ENCODE measurements at places on chromosomes 2 and 18. TPM values are rescaled to one million over a fixed set of nuclear protein-coding genes. Genes with fewer than 3 reads are reported as not detected.

- H3K36me3 ChIP-seq, result no peaks in the 10 kb centered on the region
- no peak for DNase-seq
- H3K4me1 ChIP-seq, result no peaks in the 10 kb centered on the region
- H3K4me3 ChIP-seq, result no peak overlapping the region
- H3K27ac ChIP-seq, result no peak overlapping the region
- no peaks in the 10 kb centered on the region for H3K27me3 ChIP-seq
Observed at GRCh38 chr2:225091336-225091735, 49.1 kb upstream of the DOCK10 start.

DNA sequence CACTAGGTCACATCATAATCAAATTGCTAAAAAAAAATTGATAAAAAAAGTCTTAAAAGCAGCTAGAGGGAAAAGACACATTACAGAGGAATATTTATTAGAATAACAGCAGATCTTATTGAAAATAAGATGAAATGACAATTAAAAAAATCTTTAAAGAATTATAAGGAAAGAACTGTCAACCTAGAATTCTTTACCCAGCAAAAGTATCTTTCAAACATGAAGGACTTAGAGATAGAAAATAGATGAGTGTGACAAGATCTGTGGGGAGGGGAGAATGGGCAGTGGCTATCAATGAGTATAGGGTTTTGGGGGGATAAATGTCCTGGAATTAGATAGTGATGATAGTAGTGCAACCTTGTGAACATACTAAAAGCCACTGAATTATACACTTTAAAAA, 26.5 kb upstream of the RNF103 start:
- H3K36me3 ChIP-seq, result no peaks in the 10 kb centered on the region
- H3K4me3 ChIP-seq, result no peak overlapping the region
- DNase-seq, result no peak
- no peaks in the 10 kb centered on the region for H3K4me1 ChIP-seq
- no peak overlapping the region for H3K27ac ChIP-seq

GRCh38 chr2:26846334-26847306, 1.3 kb upstream of the DPYSL5 start:
- peaks cover 5% of the 10 kb centered on the region for H3K27me3 ChIP-seq
- no peak overlapping the region for H3K27ac ChIP-seq
- H3K4me3 ChIP-seq, result no peak overlapping the region
- H3K36me3 ChIP-seq, result no peaks in the 10 kb centered on the region

The SERPINB3 gene
- total RNA-seq, result not detected

DNA sequence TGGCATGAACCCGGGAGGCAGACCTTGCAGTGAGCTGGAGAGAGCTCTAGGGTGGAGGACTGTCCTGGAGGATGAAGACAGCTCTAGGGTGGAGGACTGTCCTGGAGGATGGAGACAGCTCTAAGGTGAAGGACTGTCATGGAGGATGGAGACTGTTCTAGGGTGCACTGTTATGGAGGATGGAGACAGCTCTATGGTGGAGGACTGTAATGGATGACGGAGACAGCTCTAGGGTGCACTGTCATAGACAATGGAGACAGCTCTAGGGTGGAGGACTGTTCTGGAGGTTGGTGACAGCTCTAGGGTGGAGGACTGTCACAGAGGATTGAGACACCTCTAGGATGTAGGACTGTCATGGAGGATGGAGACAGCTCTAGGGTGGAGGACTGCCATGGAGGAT, 21.1 kb upstream of the KCNG2 start:
- no peak overlapping the region for H3K4me3 ChIP-seq
- H3K36me3 ChIP-seq, result no peaks in the 10 kb centered on the region
- no peaks in the 10 kb centered on the region for H3K4me1 ChIP-seq
- no peaks in the 10 kb centered on the region for H3K27me3 ChIP-seq

The ACTG2 gene
- total RNA-seq, result 3.8 TPM

DNA sequence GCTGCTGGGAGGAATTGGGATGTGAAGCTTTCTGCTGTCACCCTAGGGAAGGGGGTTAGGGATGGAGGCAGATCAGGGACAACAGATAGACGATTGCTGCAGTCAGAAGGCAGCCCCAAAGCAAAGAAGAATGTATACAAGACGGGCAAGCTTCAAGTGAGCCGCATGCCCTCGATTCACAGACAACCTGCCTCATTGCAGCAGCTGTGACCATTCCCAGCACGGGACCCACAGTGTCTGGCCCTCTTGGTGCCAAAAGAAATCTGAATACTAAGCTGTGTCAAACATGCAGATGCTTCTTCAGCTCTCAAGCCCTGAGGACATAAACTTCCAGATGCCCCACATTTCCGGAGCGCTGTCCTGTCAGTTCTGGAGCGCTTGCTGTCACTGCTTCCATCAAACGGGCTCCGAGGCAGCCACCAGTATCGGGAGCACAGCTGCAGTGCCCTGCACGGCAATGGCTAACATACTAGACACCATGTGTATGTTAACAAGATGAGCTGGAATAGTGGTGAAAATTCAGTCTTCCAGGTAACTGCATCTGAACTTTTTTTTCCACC, 33.8 kb downstream of the PRELID3A start:
- no peaks in the 10 kb centered on the region for H3K4me1 ChIP-seq
- H3K36me3 ChIP-seq, result no peaks in the 10 kb centered on the region
- no peak overlapping the region for H3K27ac ChIP-seq
- H3K4me3 ChIP-seq, result no peak overlapping the region

DNA sequence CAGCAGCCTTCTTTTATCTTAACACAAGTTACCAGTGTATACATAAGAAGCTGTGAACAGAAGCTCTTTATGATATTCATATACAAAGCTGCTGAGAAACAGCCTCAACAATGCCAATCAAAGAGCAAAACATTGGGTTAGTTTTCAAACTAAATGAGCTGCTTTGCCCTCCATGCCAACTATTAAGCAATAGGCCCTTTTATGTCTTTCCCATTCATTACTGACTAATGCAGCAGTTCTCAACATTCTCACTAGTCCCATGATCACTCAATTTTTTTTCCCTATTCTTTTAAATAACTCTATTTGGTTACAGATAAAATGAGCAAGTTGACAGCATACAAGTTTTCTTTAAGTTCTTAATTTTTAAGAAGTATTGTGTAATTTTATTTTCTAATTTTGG, 57.9 kb upstream of the FRZB start:
- no peaks in the 10 kb centered on the region for H3K36me3 ChIP-seq
- no peak for DNase-seq
- H3K27ac ChIP-seq, result no peak overlapping the region

GRCh38 chr2:218485986-218486667, 67.2 kb downstream of the VIL1 start:
- no peak overlapping the region for H3K27ac ChIP-seq
- no peaks in the 10 kb centered on the region for H3K27me3 ChIP-seq
- no peak overlapping the region for H3K4me3 ChIP-seq
- no peaks in the 10 kb centered on the region for H3K4me1 ChIP-seq
- no peaks in the 10 kb centered on the region for H3K36me3 ChIP-seq
- no peak for DNase-seq

The FAM124B gene
- 1.5 TPM for total RNA-seq

The ALK gene
- 0.23 TPM for total RNA-seq

- DNase-seq, result no peak
- no peaks in the 10 kb centered on the region for H3K27me3 ChIP-seq
- H3K27ac ChIP-seq, result no peak overlapping the region
- H3K4me3 ChIP-seq, result no peak overlapping the region
- H3K4me1 ChIP-seq, result no peaks in the 10 kb centered on the region
Observed at GRCh38 chr2:199716807-199717586, 134.0 kb downstream of the FTCDNL1 start.

DNA sequence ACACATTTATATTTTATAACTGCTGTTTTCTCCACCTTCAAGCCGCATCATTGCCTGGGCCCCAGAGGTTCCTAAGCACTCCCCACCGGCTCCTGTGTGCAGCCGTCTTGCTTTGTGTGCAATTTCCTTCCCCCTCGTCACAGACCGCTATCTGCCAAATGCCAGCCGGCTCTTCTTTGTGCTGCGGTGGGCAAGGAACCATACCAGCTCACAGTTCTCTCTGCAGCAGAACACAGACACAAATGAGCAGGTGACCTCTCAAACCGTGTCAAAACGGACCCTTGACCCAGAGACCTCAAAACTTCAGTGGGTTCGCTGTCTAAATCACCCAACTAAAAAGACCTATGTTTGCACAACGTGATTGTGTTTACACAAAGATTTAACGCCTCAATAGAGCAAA, 58.2 kb downstream of the KLF7 start:
- peaks cover 3% of the 10 kb centered on the region for H3K4me1 ChIP-seq
- no peaks in the 10 kb centered on the region for H3K36me3 ChIP-seq
- no peak overlapping the region for H3K27ac ChIP-seq
- H3K4me3 ChIP-seq, result no peak overlapping the region
- DNase-seq, result no peak

- no peaks in the 10 kb centered on the region for H3K4me1 ChIP-seq
- H3K27ac ChIP-seq, result no peak overlapping the region
- H3K36me3 ChIP-seq, result no peaks in the 10 kb centered on the region
- no peaks in the 10 kb centered on the region for H3K27me3 ChIP-seq
Observed at GRCh38 chr2:3046170-3046865, 331.3 kb downstream of the EIPR1 start.

The TFCP2L1 gene
- total RNA-seq, result not detected

The VWA3B gene
- total RNA-seq, result 15.7 TPM

The NFU1 gene
- total RNA-seq, result 41.3 TPM

DNA sequence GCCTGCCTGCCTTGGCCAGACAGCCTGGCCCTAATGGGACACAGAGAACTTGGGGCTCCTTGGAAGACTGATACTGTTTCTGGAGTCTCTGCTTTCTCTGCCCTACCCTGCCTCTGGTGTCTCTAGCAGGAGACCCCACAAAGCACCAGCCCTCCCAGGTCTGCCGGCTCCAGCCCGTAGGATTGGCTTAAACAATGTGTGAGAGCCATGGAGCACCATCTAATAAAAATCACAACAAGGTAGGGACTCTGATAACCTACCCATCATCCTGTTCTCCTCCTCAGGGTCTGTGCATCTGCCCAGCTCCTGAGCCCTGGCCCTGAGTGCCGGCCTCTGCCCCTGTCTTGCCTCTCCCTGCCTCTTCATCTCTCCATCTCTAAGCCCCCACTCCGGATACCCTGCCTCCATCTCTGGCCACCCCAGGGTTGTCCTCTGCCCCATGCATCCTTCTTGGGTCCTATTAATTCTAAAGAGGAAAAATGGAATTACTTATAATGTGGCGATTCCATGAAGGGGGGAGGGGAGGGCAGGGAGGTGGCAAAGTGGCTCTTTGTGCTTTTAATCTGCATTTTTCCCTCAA, 1.2 kb upstream of the ECEL1 start:
- peak overlapping the region; percentile 19 for H3K27ac ChIP-seq
- DNase-seq, result no peak
- no peak overlapping the region for H3K4me3 ChIP-seq
- H3K4me1 ChIP-seq, result no peaks in the 10 kb centered on the region
- H3K36me3 ChIP-seq, result no peaks in the 10 kb centered on the region
- no peaks in the 10 kb centered on the region for H3K27me3 ChIP-seq

DNA sequence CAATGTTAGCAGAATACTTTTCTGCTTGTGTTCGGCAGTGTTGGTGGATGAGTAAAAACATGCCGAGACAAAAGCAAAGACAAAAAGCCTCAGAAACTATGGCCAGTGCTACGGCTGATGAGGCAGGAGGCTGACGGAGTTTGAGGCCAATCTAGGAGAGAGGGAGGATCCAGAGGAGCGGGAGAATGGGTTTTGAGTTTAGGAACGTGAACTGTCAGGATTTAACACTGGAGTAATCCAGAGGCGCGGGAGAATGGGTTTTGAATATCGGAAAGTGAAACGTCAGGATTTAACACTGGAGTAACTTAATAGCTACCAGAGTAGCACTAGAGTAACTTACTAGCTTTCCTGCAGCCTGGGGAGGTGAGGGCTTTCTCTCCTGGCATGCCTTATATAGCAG, 37.4 kb downstream of the LYPD6B start:
- no peak overlapping the region for H3K4me3 ChIP-seq
- peaks cover 2% of the 10 kb centered on the region for H3K4me1 ChIP-seq
- no peak overlapping the region for H3K27ac ChIP-seq
- DNase-seq, result no peak

DNA sequence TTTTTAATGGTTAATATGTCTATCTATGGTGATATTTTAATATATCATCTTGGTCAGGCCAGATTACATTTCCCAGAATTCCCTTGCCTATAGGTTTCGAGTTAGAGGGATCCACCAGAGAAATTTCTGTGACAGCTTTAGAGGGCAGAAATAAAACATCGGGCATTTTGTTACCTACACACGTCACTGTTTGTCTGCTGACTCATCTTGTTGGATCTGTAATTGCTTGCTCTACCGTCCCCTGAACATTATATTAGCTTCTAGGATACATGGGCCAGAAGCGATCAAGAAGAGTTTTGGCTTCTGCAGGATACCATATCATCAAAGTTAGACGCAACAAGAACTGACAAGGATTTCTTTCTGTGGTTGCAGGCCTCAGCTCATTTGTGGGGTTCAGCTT, 795.8 kb upstream of the GCFC2 start:
- H3K4me1 ChIP-seq, result no peaks in the 10 kb centered on the region
- H3K36me3 ChIP-seq, result no peaks in the 10 kb centered on the region
- H3K27ac ChIP-seq, result no peak overlapping the region
- no peaks in the 10 kb centered on the region for H3K27me3 ChIP-seq

GRCh38 chr2:348361-348916, 60.5 kb upstream of the ALKAL2 start:
- no peaks in the 10 kb centered on the region for H3K27me3 ChIP-seq
- H3K36me3 ChIP-seq, result no peaks in the 10 kb centered on the region
- no peak for DNase-seq
- no peaks in the 10 kb centered on the region for H3K4me1 ChIP-seq
- H3K4me3 ChIP-seq, result no peak overlapping the region

DNA sequence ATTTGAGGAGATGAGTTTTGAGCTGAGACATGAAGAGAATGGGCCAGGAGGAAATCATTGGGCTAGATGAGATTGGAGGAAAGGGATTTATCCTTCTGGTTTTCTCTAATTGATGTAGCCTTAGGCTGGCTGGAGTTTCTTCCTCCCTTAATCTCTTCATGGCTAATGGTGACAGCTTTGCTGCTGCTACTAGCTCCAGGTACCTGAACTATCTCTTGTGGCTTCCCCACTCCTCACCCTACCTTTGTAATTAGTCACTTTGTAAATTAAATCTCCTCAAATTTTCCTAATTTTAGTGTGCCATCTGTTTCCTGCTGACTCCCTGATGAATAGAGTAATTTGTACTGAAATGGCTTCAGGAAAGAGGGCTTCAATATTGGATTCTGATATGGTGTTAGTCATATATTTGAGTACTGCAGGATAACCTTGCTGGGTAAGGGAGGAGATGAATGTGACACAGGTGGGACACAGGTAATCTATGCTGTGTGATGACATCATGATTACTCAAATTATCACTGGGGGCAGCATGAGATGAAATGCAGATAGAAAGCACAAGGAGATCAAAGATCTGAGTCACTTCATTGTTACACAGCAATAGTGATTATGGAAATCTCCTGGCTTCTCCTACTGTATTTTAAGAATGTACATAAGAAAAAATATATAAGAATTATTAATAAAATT, 1134.1 kb upstream of the DDX18 start:
- no peak overlapping the region for H3K27ac ChIP-seq
- no peaks in the 10 kb centered on the region for H3K27me3 ChIP-seq
- H3K4me1 ChIP-seq, result no peaks in the 10 kb centered on the region
- DNase-seq, result no peak
- H3K4me3 ChIP-seq, result no peak overlapping the region
